ENCODE measurements at places on chromosomes 1 and 21.

GRCh38 chr1:12549460-12550349, 68.3 kb downstream of the DHRS3 start:
- DNase-seq: no peak

DNA sequence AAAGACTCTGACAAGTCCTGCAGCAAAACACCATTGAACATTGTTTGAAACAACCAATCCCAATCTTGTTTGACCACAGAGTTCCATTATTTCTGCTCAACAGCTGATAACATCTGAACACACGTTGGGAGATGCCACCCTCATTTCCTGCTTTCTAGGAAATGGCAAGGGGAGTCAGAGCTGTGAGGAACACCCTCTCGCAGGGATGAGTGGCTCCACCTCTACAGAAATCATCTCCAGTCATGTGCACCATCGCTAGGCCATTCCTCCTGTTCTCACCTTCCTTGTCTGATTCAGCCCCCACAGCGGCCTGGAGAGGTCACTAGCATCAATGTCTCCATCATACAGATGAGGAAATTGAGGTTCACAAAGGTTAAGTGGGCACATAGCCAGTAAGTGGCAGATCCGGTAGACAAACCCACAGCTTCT, 22.4 kb upstream of the RUNX3 start:
- DNase-seq: no peak

- DNase-seq: no peak
These were observed 52.0 kb upstream of the KCNA3 start for GRCh38 chr1:110726755-110727154.

- DNase-seq: no peak
These were observed 5.4 kb downstream of the ARTN start for GRCh38 chr1:43938892-43939587.

DNA sequence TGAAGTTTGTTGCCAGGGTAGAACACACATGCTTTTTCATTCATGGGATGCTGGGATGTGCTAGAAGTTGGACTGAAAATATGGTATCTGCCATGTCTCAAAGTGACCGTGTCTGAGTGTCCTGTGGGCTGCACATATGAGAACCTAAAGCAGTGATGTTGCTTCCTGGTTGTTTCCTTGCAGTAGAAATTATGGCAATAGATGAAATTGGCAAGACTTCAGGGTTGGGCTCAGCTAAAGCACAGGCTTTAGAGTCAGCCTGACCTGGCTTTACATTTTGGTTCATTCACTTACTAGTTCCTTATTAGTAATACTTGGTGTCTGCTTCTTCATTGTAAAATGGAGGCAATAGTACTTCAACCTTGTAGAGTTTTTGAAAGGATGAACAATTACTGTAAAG, 2.2 kb downstream of the LAMC2 start:
- DNase-seq: no peak

- DNase-seq: no peak
These were observed 64.0 kb downstream of the PLPPR5 start for GRCh38 chr1:98940722-98941079.

Measured in T-helper 17 cell (primary cell).